ENCODE measurements at places on chromosomes 4 and X.

DNA sequence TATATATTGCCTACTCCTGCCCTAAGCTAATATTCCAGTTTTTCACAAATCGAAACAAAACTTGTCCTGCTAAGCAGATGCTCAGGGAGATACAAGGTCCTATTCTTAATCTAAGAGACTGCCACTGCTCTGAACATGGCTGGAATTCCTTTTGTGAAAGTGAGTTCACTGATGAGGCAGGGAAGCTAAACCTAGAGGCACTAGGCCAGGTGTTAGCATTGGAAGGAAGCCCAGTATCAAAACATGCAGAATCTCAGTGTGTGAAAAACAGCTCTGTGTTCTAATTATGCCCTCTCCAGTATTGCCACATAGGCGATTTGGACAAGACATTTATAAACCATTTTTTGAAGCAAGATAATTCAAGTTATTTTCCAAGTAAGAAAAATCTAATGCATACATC, 47.6 kb downstream of the ABCG2 start:
- no peak for DNase-seq

DNA sequence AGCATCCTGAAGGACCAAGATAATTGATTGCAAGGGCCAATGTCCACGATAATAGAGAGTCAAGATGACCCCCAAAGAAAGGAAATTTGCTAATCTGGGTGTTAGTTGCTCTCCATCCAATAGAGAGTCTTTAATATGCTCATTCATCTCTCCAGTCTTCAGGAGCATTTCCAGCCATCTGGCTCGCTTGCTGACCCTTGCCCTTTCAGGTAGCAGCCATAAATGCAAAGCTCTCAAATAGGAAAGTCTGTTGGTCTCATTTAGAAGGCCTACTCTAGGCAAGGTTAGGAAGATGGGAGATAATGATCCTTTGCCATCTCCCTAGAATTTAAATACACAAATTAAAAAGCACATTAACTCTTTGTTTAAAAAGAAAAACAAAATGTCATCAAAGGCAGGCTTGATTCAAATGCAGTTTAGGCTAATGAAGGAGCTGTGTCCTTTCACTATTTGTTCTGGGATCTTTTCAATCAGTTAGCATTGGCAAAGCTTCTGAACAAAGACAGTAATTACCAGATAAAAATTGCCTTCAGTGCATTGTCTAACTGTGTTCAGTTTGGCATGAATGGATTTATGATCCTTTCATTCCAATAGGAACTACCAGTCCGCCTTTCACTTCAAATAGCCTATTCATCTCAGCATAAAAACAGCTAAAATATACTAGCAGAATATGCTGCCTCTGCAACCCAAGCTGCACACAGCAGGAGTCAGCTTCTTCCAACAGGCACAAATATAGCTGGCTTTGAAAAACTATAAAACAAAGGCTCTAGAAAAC, 49.6 kb upstream of the ATXN3L start:
- DNase-seq = no peak

DNA sequence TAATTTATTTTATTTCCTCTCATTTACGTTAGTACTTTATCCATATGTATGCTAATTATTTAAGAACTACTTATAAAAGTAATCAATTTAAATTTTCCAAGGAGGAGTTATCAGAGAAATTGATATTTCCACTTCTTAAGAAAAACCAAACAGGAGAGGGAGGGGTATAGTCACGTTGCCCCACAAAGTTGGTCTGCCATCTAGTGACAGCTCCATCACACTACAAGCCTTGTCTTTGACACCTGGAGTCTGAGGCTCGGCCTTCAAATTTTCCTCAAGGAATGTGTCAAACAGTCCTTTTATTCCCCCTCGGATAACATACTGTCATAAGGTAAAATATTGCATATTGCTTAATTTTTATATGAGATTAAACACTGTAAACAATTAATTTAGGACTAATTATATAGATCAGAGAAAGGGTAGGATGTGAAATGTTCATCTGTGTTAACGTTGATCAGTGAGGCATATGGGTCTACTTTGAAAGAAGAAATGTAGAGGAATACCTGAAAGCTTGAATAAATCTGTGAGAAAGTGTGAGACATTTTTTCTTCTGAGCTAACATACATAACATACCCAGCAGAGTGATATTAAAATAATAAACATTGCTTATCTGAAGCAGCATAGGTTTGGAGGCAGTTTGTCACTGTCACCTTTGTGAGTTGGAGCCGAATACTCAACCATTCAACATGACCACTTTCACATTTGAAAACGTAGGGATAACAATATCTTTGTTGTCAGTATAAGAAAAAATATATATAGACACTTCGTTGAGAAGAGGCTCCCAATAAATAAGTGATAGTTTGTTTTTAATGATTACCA, 114.4 kb downstream of the GLRA3 start:
- DNase-seq = peak; percentile 47

DNA sequence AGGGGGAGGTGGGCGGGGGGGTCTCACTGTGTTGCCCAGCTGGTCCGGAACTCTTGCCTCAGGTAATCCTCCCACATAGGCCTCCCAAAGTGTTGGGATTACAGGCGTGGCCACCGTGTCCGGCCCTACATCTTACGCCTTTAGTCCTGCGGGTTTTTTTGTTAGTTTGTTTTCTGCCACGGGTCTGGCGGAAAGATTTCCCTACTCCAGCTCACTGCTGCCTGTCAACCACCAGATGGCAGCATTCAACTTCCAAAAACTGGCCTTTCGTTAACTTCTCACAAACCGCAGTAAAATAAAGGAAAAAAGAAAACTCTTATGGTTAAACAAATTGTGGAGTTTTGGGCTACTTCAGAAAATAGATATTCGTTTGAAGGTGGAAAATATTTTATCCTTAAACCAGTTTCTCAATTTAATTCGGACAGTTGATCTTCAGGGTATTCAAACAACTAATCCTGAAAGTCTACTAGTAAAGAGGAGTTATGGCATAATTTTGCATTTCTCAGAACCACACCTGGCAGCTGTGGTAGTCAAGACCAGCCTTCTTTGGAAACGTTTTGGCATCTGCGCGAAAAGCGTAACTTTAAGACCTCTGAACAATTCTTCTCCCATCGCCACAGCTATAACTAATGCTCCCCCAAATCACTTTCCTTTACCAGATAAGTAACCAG, 41.1 kb downstream of the LUZP4 start:
- peak; percentile 67 for DNase-seq

GRCh38 chr4:28093071-28093470, 1232.4 kb downstream of the STIM2 start:
- no peak for DNase-seq

GRCh38 chr4:186587416-186588018, 32.1 kb upstream of the MTNR1A start:
- no peak for DNase-seq

- no peak for DNase-seq
These were observed 13.6 kb downstream of the CHST7 start for GRCh38 chrX:46587158-46587557.

GRCh38 chr4:93080316-93080715, 748.2 kb upstream of the ATOH1 start:
- no peak for DNase-seq

GRCh38 chr4:152486429-152487389, 49.2 kb downstream of the FBXW7 start:
- no peak for DNase-seq

DNA sequence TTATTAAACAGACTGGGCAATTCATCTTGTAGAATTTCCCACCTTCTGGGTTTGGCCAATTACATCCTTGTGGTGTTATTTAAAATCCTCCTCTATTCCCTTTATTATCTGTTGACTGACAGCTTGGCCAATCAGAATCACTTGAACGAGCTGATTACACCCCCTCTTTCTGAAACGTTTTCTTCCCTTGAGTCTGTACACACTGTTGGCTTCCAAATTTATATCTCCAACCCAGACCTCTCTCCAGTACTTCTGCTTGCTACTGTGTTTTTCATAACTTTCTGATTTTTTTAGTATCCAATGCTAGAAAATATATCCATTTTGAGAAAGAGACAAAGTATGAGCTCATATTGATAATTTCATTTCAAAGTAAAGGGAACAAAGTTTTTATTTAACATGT, 14.8 kb downstream of the CD38 start:
- DNase-seq = no peak

DNA sequence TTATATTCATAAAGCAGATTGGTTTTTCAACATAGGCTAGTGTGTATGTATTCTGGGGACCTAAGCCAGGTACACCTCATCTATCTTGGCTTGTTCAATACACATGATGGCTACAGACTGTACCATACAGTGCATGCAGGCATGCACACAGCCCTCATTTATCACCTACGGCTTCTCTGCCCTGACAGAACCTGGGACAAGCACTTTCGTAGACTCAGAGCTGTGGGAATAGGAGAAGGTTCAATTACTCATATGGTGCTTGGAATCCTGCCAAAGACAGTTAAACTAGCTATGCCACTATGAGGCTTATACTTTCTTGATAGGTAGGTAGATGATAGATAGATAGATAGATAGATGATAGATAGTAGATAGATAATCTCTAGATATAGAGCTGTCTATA, 457.2 kb downstream of the GALNTL6 start:
- DNase-seq = no peak

- DNase-seq = no peak
These were observed 1686.1 kb upstream of the AGA start for GRCh38 chr4:179128299-179128698.

- DNase-seq = no peak
These were observed 21.0 kb upstream of the GEMIN8 start for GRCh38 chrX:14050709-14051108.

Data from ecto neural progenitor cell (in vitro differentiated cells).